ENCODE measurements at places on chromosomes 12 and 14. TPM values are rescaled to one million over a fixed set of nuclear protein-coding genes. Genes with fewer than 3 reads are reported as not detected.

GPR68 gene
- 1.6 TPM for total RNA-seq

PPP4R4 gene
- total RNA-seq, result 1.4 TPM

DNA sequence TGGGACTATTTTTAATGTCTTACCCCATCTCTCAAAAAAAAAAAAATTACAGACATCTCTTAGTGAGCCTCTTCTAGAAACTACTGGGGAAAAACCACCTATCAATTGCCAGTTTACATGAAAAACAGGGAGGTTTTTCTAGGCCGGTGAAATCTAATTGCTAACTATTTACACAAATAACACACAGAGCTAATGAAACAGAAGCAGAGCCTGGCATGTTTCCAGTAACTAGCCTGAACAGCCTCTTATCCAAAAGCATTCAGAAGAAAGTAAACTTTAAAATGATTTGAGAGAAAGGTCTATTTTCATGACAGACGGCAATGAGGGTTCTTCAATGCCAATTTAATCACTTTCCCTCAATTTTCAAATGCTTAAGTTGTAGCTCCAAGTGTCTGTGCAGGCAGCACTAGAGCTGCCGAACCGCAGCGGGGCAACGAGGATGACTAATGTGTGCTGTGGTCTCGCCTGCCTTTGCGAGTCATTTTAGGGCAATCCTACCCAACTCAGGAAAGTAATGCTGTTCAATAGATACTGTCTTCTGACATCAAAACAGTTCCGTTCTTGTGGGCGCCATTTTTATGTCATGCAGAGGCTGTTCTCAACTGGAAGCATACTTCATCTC is 84.6 kb downstream of the SETD3 start:
- DNase-seq, result no peak

DNA sequence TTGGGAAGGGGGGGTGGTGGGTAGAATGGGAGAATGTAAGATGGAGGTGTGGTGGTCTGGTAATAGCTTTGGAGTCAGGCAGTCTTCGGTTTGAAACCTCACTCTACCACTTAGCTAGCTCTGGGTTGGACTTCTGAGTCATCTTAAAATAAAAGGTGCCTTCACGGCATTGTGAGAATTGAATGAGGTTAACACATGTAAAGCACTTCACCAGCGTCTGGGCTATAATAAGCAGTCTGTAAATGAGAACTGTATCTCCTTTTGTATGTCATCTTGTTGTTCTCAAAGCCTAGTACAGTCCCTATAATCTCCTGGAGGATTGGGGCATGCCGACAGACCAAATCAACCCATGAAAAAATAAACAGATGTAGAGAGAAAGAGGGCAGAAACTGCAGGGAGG is 11.2 kb downstream of the C2CD5 start:
- no peak for DNase-seq

DNA sequence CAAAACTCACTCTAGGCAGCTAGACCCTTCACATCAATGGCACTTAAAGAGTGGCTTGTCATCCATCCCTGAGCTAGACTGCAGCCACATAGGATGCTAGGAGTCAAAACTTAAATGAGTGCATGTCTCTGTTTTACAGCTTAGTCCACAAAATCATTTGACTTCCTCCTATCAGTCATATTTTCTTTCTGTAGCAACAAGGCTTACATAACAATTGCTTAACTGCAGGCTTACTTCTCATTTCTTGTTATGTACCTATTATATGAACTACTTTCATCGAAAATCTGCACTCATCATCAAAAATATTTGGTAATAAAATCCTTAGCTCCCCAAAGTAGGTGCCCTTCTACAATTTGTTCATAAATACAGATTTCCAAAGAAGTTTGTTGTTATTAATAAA is 30.1 kb downstream of the CLEC1A start:
- no peak for DNase-seq

All from mucosa of gallbladder (tissue), 1 donor.